ENCODE measurements at places on chromosomes 5 and 9. TPM values are rescaled to one million over a fixed set of nuclear protein-coding genes. Genes with fewer than 3 reads are reported as not detected.

The ADCY2 gene
- 1.4 TPM for total RNA-seq

The CMYA5 gene
- total RNA-seq, result 12.3 TPM

The ACO1 gene
- 24.7 TPM for total RNA-seq

The ZDHHC11 gene
- total RNA-seq, result 110 TPM

The HMGXB3 gene
- 39.1 TPM for total RNA-seq

DNA sequence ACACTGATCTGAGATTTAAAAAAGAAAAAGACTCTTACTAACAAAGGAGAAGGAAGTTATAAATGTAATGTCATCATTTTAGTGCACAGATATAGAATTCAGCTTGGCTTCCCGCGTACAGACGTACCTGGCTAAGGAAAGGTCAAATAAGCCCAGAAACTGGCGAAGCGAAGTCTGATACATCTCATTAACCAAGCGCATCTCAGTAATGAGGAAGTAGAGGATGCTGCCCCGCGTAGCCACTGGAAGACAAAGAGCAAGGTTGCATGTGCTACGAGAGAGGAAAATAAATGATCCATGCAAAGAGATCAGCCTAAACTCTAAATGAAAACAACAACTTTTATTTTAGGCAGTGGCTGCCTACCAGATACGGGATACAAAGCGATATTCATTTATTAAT is 208.8 kb downstream of the DNAH5 start:
- no peak overlapping the region for H3K4me3 ChIP-seq
- no peaks in the 10 kb centered on the region for H3K4me1 ChIP-seq
- no peak for DNase-seq
- H3K27me3 ChIP-seq, result no peaks in the 10 kb centered on the region

GRCh38 chr9:93207326-93207814 is 23.4 kb downstream of the WNK2 start:
- no peak overlapping the region for H3K4me3 ChIP-seq
- DNase-seq, result peak; percentile 68
- H3K4me1 ChIP-seq, result peaks cover 18% of the 10 kb centered on the region
- H3K27ac ChIP-seq, result no peak overlapping the region

- H3K27ac ChIP-seq, result no peak overlapping the region
- no peaks in the 10 kb centered on the region for H3K36me3 ChIP-seq
- H3K27me3 ChIP-seq, result no peaks in the 10 kb centered on the region
- no peaks in the 10 kb centered on the region for H3K4me1 ChIP-seq
- H3K4me3 ChIP-seq, result no peak overlapping the region
- DNase-seq, result peak; percentile 18
These were observed 298.6 kb upstream of the SLC24A2 start for GRCh38 chr9:20087481-20087880.

DNA sequence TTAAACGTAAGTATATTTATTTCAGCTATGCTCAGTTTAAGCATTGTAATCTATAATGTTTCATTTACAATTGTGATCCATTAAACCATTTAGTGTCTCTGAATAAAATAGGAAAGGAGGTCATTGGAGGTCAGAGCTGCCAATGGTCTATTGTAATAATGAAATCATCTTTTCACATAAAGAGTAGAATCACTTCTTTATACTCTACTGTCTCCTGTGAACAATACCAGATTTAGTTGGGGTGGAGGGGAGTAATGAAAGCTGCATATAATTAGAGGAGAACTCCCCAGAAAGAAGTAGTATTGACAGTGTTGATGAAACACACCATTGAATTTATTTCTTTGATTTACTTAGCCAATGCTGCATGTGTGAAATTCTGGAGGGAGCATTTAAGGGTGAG is 35.1 kb upstream of the ZFYVE16 start:
- H3K4me3 ChIP-seq, result no peak overlapping the region
- no peaks in the 10 kb centered on the region for H3K27me3 ChIP-seq
- no peaks in the 10 kb centered on the region for H3K4me1 ChIP-seq
- H3K27ac ChIP-seq, result no peak overlapping the region
- H3K36me3 ChIP-seq, result no peaks in the 10 kb centered on the region
- no peak for DNase-seq

DNA sequence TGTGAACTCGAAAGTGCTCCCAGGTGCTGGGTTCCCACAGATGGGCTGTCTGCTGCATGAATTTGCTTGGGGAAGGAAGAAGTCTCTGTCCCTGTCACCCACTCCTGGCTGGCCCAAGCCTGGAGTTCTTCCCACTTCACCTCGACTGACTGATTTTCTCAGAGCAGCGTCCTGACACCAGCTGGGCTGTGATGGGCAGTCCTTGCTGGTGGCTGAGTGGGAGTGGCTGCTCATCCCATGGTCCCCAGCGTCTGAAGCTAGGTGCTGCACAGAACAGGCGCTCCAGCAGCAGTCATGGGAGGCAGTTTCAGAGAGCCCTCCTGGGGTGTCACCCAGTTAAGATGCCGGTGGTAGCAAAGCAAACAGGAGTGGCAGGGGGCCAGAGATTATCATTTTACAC is 10.1 kb upstream of the NEURL1B start:
- H3K36me3 ChIP-seq, result no peaks in the 10 kb centered on the region
- no peak for DNase-seq
- no peak overlapping the region for H3K27ac ChIP-seq
- no peak overlapping the region for H3K4me3 ChIP-seq
- no peaks in the 10 kb centered on the region for H3K4me1 ChIP-seq

DNA sequence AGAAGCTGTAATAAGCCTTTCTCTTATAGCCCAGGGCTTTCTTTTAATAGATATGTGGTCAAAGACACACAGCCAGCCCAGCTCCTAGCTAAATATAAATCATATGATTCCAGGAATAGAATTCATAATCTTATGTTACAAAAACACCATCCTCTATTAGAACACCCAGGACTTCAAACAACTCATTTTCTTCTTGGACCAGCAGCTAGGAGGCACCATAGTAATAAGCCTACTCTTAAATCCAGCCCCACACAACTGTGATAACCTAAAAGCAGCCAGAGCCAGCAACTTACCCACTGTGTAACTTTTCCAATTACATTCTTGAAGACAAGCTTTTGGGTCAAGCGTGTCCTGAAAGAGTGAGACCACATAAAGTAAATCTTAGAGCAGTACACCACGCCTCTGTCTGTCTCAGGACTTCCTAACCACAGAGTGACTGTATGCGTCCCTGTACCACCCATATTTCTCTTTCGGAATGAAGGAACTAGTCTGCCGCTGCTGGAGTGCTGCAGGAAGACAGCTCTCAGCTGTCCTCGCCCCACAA is 223.8 kb downstream of the TLE1 start:
- H3K27me3 ChIP-seq, result no peaks in the 10 kb centered on the region
- no peak overlapping the region for H3K4me3 ChIP-seq
- H3K4me1 ChIP-seq, result peaks cover 14% of the 10 kb centered on the region
- H3K36me3 ChIP-seq, result no peaks in the 10 kb centered on the region

- no peaks in the 10 kb centered on the region for H3K36me3 ChIP-seq
- no peak for DNase-seq
- H3K4me3 ChIP-seq, result no peak overlapping the region
- H3K4me1 ChIP-seq, result no peaks in the 10 kb centered on the region
- H3K27me3 ChIP-seq, result peaks cover 2% of the 10 kb centered on the region
- no peak overlapping the region for H3K27ac ChIP-seq
These were observed 138.1 kb downstream of the DIRAS2 start for GRCh38 chr9:90504486-90504885.

GRCh38 chr9:71662082-71662481 is 106.2 kb downstream of the CEMIP2 start:
- H3K27me3 ChIP-seq, result no peaks in the 10 kb centered on the region
- no peak overlapping the region for H3K27ac ChIP-seq
- H3K4me1 ChIP-seq, result peaks cover 1% of the 10 kb centered on the region
- no peaks in the 10 kb centered on the region for H3K36me3 ChIP-seq
- DNase-seq, result peak; percentile 89
- no peak overlapping the region for H3K4me3 ChIP-seq
